Kidney (tissue), 22 donors: ENCODE measurements at places on chromosomes 1 and 21. TPM values are rescaled to one million over a fixed set of nuclear protein-coding genes. Genes with fewer than 3 reads are reported as not detected.

The CD2 gene
- total RNA-seq: 12.1 TPM

GRCh38 chr21:38208118-38208517 is 48.7 kb upstream of the KCNJ15 start:
- DNase-seq: no peak
- no peaks in the 10 kb centered on the region for H3K4me1 ChIP-seq
- no peaks in the 10 kb centered on the region for H3K27me3 ChIP-seq

DNA sequence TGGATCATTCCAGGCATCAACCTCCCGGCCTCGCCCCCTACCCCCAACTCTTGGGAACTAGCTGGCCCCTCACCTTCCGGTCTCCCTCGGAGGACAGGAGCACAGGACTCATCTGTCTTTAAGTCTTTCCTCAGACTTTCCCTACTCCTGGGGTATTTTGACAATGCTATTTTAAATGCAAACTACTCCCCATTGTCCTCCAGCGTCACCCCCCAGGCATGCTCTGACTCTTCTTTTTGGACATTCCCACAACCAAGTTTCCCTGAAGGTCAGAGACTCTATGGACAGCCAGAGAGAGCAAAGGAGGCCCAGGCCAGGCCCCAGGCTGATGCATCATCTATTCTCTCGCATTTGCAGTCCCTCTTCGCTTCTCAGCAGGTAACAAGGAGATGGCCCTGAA is 424.3 kb downstream of the PCP4 start:
- H3K4me1 ChIP-seq: no peaks in the 10 kb centered on the region
- H3K36me3 ChIP-seq: no peaks in the 10 kb centered on the region
- H3K27me3 ChIP-seq: no peaks in the 10 kb centered on the region
- H3K27ac ChIP-seq: no peak overlapping the region

GRCh38 chr1:160091666-160092223 is 6.7 kb downstream of the IGSF8 start:
- H3K4me1 ChIP-seq: peaks cover 13% of the 10 kb centered on the region
- H3K27ac ChIP-seq: no peak overlapping the region
- peaks cover 19% of the 10 kb centered on the region for H3K36me3 ChIP-seq
- no peak overlapping the region for H3K4me3 ChIP-seq

DNA sequence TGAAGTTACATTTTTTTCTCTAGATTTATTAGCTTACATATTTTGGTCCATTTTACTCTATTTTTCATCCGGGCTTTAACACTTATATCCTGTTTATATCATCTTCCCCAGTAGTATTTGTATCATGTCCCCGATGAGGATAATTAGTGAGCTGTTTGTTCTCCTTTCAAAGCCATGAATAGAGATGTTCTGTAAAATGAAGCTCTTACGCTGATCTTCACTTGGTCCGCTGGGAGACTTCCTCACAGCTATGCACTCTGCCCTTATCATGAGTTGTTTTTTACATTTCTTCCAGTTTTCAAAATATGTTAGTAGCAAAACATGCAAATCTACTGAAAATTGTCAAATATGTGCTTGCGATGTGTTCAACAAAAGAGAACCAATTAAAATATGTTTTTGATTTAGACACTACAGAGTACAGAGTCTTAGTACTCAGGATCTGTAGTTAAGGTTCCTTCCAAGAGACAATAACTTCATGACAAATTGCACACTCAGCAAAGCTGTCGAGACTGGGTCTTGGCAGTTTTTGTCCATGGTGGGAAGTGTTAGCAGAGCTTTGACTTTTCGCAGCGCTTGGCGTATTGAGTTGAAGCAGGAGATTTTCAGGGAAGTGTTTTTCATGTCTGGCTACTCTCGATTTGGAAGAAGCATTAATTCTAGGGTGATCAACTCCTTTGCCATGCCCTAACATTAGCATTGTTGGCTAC is 292.0 kb upstream of the ADAMTS5 start:
- H3K27me3 ChIP-seq: no peaks in the 10 kb centered on the region
- no peaks in the 10 kb centered on the region for H3K4me1 ChIP-seq
- H3K36me3 ChIP-seq: no peaks in the 10 kb centered on the region
- H3K27ac ChIP-seq: no peak overlapping the region
